HCT116 (cell line): ENCODE measurements at places on chromosomes 5 and 9.

- DNase-seq = no peak
Measured at GRCh38 chr5:18397891-18398290, 763.6 kb downstream of the TAF11L14 start.

- DNase-seq = no peak
Measured at GRCh38 chr9:21415493-21416267, 6.8 kb downstream of the IFNA8 start.

GRCh38 chr5:178149199-178149932, 4.3 kb downstream of the NHP2 start:
- no peak for DNase-seq

GRCh38 chr9:101162231-101162630, 133.7 kb downstream of the PLPPR1 start:
- DNase-seq = no peak

- peak; percentile 49 for DNase-seq
Measured at GRCh38 chr5:170791325-170791954, 7.9 kb downstream of the GABRP start.

DNA sequence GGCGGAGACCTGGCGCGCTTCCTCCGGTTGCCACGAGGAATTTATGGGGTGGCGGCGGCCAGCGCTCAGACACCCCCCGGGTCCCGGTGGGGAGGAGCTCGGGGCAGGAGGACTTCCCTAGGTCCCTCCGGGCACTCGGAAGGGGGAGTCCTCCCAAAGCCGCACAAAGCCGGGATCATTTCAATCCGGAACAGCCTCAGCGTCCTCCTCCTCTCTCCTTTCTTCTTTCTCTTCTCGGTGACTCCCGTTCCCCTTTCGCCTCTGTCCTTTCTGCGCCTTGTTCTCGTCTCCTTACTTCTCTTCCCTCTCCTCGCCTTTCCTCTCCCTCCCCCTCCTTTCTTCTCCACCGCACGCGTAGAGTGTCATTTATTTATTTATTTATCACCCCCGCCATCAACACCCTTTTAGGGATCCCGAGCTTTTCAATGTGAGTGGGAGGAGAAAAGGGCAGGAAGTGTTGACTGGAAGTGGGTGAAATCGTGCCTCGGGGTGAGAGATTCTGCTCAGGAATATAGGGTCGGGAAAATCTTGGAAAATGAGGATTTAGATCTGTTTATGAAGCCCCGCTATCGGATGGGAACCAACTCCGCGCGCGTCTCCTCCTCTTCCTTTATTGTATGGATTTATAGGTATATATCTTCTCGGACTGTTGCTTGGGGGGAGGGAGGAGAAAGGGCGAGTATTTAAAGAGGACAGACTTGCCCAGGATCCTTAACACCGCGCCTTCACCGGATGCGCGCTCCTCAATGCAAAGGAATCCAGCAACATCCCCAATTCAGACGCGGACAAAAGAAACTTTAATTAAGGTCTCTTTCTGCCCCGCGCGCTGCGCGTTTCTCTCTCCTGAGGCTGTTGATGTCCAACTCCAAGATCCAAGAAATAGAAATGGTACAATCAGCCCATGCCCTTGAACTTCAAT, 2.0 kb upstream of the ZNF462 start:
- DNase-seq = no peak

- DNase-seq = no peak
Measured at GRCh38 chr5:4630031-4630430, 510.1 kb upstream of the ADAMTS16 start.

- DNase-seq = no peak
Measured at GRCh38 chr5:173627860-173628392, 11.5 kb upstream of the BOD1 start.

- DNase-seq = no peak
Measured at GRCh38 chr9:134343637-134344036, 17.4 kb downstream of the RXRA start.

DNA sequence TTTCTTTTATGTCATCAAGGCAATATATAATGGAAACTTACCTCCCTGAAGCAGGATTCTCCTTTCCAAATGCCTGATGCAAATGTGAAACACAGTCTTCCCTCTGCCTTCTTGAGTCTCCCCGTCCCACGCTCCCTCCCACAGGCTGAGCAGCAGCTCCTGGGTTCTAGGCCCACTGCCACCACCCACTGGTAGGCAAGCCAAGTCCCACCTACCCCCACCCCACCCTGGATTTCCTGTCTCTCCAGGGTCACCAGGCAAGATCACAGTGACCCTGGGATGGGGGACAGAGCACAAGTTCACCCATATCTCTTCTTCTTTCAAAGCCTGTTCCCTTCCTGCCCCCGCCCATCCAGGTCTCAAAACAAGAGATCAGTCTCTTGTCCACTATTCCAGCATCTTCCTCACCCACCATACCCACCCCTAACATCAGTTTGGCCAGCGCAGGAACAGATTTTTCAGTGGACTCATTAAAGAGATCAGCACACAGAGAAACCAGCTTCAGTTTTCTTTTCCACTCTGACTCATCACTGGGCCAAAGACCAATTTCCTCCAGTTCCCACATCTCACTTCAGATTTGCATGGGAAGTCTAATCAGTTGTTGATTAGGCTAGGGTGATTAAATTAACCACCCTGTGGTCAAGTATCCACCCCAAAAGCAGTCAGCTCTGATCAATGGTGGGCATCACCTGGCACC, 151.5 kb downstream of the ACTL7B start:
- DNase-seq = no peak

DNA sequence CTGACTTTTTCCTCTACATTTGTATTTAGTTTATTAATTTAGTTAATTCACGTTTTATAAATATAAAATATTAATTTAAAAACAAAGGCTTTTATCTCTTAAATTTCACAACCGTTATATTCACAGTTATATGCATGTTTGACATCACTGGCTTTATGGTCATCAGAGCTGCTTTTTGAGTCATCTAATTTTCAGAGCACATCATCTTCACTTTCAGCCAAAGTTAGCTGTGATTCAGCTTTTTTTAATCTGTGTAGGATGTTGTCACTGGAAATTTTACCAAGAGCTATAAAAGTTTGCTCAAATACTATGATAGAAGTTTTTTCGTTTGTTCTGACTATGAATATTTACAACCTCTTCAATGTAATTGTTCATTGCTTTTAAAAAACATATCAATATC, 12.4 kb downstream of the CDC37L1 start:
- DNase-seq = no peak

DNA sequence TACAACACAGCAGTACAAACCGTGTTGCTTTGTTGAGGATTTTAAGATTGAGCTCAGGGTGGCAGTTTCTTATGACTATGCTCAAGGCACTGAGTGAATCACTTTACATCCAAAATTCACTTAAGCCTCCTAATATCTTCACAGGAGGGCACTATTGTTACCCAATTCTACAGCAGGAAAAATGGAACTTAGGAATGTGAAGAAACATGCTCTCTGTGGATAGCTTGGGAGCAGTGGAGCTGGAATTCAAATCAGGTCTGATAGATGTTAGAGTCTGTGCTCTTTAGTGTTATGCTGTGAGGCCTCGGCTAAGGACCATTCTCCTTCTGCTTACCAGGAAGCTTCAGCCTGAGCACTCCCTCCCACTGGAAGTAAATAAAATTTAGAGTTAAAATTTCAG, 18.7 kb upstream of the HMHB1 start:
- DNase-seq = no peak

DNA sequence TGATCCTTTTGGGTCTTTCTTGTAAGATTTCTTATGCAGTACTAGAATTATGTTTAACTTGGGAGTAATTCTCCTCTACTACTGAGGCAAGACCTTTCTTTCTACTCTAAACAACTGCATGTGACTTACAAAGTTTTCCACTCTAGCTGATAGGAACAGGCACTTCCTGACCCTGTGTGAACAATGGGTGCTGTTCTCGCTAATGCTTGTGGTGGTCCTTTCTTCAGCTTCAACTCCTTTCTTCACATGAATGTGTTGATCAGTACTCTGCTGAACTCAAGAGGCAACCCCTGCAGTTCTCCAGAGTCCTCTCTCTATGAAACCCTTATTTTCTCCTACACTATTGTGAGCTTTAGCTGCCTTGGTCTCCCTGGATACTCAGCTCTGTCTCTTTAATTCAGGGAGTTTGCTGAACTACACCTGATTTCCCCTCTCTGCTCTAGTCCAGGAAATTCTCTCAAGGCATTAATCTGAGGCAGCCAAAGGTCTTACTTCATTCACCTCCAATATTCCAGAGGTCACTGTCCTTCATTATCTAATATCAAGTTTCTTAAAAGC, 484.6 kb upstream of the PIK3R1 start:
- no peak for DNase-seq

GRCh38 chr5:157993201-157993600, 134.3 kb upstream of the CLINT1 start:
- DNase-seq = no peak

DNA sequence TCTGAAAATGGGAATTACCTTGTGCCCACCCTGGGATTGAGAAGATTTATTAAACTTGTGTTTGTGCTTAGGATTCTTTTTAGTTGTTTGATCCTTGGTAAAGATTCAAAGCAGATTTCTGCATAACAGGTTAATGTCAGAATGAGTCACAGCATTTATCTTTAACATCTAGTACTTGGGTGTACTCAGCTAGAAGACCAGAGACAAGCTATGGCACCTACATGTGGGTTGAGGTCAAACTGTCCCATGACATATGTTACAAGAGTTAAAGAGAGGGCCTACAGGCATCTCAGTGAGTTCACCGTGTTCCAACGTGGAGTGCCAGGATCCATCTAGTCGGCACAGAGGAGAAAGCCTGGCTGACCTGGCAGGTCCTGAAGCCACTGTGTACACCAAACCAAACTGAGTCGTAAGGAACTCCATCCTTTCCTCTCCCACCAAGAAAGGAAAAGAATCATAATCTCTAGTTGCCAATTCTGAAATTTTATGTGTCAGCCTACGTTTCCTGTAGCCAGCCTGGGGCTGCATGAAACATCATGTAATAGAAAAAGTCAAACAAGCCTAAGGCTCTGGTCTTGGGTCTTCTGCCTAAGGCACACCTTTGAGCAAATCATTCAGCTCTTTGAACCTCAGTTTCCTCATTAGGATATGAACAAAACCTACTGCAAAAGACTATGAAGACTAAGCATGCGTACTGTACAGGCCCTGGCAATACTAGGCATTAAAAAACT, 73.7 kb downstream of the RCL1 start:
- DNase-seq = no peak

DNA sequence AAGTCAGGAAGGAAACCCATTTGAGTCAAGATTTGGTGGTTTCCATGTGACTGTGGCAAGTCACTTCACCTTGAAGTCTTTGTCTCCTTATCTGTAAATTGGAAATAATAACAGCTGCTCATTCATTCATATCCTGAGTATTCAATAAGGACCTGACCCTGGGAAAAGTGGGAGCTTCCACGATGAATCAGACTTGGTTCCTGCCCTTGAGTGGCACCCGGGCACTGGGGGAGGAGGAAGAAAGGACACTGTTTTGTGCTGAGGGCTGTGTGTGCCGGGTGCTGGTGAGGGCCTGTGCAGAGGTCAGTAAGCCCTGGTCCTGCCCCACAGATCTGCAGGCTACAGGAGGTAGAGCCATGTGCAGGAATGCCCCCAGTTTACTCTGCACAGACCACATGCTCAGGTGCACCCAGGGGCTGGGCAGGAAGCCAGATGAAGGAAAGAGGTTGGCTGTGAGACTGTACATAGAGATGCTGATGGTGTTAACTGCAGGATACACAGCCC, 6.8 kb downstream of the NDST1 start:
- no peak for DNase-seq

DNA sequence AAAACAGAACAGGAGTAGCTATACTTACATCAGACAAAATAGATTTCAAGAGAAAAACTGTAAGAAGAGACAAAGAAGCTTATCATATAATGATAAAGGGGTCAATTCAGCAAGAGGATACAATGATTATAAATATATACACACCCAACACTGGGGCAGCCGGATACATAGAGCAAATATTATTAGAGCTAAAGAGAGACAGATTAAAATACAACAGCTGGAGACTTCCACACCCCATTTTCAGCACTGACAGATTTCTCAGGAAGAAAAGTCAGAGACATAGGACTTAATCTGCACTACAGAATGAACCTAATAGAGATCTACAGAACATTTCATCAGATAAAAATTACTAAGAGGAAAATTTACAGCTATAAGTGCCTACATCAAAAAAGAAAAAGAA, 35.7 kb downstream of the OXCT1 start:
- no peak for DNase-seq

- no peak for DNase-seq
Measured at GRCh38 chr9:111349766-111350165, 19.7 kb upstream of the OR2K2 start.

GRCh38 chr5:56092115-56092514, 97.4 kb upstream of the IL6ST start:
- DNase-seq = no peak

DNA sequence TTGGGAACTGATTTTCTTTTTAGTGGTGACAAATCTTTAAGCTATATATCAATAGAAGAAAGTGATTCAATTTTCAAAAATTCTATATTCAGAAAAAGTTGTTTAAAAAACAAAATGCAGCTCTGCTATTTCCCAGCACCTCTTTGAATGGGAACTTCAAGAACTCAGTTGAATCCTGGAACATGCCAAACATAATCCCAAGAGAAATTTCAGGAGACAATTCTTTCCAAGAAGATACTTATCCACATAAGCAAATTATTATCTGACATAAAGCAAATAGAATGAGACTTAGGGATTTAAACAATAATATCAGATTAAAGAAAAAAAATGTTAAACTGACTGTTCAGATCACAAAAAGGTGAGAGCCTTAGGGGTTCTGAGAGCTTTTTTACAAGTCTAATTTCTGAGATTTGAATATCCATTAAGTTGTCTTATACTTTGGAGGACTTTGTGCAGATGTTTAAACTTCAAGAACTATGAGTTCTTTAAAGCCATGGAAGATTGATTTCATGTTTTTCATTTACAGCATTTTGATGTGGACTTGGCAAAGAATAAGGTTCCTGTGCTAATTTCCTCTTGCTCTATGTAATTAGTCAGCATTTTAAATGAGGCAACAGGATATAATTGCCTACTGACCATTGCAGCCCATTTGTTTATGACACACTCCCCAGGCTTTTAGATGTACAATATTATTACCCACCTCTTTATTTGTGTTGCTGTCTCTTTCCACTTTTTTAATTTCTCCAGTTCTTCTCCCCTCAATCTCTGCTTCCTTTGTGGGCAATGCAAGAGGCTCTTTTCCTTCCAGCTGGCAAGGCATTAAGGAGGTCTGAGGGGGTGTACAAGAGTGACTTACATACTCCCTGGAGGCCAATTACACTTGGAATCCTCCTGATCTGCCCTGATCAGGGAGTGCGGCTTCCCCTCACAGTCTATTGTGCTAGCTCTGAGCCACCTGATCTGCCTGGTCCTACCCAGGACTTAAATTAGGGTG, 419.1 kb downstream of the NR2F1-AS1 start:
- peak; percentile 84 for DNase-seq

- DNase-seq = no peak
Measured at GRCh38 chr5:33999978-34000377, 7.9 kb downstream of the AMACR start.

GRCh38 chr9:4137681-4138099, 162.2 kb downstream of the GLIS3 start:
- no peak for DNase-seq

DNA sequence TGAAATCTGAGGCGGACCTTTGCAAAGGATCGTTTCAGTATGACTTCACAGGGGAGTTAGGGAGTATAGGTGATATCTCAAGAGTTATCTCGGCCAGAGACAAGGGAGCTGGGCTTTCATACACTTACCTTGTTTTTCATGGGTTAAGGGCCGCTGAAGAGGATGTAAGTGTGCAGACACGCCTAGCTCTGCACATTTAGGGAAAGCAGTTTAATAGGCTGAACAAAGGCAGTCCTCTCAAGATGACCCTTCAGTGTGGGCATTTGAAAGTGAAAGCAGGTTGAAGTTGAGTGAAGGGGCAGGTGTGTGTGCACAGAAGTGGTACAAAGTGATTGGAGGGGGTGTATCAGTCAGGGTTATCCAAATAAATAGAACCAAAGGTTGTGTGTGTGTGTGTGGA, 33.1 kb upstream of the PRXL2C start:
- no peak for DNase-seq

GRCh38 chr5:89043676-89044075, 160.7 kb upstream of the MEF2C start:
- no peak for DNase-seq
